ENCODE measurements at places on chromosomes 2 and 18.
A peak's percentile ranks its signal among the peaks of the same experiment; 100 is the strongest.

DNA sequence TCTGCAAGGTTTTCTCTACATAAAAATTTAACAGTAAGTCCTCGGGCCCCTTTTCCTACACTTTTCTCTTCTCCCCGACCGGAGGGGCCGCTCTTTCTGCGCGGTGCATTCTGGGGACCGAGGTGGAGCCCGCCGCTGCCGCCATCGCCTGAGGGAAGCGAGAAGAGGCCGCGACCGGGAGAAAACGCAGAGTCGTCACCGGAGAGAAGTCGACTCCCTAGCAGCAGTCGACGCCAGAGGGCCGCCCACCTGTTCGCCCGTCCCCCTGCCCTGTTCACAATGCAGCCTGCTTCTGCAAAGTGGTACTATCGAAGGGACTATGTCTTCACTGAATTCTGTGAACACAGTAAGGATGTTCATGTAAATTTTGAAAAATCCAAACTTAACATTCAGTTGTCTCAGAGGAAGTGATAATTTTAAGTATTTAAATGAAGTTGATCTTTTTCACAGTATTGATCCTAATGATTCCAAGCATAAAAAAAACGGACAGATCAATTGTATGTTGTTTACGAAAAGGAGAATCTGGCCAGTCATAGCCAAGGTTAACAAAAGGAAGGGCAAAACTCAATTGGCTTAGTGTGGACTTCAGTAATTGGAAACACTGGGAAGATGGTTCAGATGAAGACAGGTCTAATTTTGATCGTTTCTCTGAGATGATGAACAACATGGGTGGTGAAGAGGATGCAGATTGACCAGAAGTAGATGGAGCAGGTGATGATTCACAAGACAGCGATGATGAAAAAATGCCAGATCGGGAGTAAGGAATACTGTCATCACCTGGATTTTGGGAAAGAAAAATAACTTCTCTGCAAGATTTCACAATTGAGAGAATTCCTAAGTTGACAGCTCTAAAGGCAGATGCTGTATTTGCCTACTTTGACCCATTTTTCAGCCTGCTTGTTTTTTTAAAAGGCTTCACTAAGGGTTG, 55.8 kb downstream of the ASXL2 start:
- DNase-seq = peak; percentile 36

- DNase-seq = no peak
Measured at GRCh38 chr2:101790416-101790815, 92.9 kb downstream of the MAP4K4 start.

DNA sequence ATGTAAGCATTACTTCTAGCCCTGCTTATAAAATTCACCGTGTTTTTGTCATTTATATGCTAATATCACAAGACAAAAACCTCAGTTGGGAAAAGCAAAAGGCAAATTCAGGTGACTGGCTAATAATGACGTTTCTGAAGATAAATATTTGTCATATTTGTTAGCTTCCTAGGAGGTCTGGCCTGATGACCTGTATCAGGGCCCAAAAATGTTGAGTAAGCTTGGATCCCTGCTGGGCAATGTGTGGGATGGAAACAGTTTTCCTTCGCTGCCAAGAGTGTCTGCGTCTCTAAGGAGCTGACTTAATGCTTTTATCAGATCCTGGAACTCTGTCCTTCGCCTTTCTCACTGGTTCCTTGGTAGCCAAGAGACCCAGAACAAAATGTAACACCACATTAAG, 230.1 kb upstream of the PXDN start:
- no peak for DNase-seq

- DNase-seq = no peak
Measured at GRCh38 chr2:98484121-98484557, 39.5 kb downstream of the INPP4A start.

- no peak for DNase-seq
Measured at GRCh38 chr2:135898234-135898786, 22.1 kb upstream of the MCM6 start.

GRCh38 chr2:26964446-26965130, 5.8 kb upstream of the MAPRE3 start:
- no peak for DNase-seq

DNA sequence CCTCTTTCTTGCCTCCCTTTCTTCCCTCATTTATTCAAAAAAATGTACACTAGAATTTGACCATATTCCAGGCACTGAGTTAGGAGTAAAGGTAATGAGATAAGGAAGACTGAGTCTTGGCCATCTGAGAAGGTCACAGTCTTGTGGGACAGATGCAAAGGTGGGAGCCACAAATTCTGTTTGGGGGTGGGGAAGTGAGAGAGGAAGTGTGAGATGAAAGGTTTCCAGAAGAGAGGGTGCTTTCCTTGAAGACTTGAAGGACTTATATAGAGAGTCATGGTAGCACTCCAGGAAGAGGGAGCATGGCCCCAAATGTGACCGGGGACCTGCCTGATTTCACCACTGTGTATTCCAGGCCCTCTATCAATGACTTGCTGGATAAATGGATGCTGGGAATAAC, 320.6 kb downstream of the LPIN1 start:
- DNase-seq = no peak

DNA sequence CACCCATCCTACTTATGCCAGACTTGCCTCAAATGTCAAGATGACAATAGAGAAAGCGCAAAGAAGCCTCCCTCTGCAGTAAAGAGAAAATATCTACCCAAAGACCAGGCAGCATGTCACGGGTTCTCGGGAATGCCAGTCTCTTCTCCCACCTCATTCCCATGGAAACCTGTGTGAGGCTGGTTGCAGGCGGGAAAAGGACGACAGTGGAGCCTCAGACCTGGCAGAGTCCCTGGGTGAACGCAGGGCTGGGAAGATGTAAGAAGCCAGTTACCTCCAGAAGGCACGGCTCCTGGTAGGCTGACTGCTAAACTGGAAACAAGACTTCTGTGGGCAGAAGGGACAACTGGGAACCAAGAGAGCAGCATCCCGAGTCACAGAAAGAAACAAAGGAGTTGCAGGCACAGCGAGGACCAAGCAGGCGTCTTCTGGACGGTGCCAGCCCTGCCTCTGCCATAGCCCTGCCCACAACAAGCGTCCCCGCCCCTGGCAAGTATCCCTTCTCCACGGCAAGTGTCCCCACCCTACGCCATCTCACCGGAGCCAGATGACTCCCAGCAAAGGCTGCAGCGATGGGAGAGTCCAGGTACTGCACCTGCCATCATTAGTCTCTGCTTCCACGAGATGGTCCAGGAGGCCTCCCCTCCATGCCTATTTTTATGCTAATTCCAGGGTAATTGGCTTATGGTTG, 440.8 kb upstream of the MYT1L start:
- DNase-seq = no peak

DNA sequence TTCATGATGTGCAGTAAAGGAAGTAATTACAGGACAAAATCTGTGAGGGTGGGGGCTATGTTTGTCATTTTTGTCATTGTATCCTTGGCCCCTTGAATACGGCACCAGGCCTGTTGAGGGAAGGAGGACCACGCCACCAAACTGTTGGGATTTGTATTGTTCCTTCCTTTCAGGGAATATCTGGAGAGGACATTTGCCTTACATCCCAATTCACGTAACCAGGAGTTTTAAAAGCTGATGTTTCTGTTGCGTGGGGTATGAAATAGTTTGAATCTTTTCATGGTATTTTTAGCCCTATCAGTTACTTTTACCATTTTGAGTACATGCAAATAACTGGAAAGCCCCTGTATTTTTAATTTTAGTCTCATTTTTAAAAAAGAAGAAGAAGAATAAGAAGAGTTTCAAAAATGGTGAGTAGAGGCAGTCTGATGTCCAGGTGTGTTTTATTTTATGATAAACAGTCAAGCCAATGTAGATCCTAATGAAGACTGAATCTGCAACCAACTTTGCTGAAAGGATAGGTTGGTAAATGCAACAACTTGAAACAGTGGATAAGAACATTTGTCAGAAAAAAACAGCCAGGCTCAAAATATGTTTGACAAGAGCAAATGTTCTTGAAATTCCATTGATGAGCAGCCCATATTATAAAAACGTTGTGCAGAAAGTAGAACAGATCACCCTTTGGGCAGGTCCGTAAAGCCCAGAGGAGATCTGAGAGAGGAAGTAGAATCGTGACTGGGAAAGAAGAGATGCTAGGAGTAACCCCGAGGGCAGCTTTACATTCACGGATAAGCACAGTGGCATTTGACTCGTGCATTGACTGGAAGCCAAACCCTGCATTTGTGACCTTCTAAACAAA, 54.5 kb downstream of the RASGRP3 start:
- no peak for DNase-seq

DNA sequence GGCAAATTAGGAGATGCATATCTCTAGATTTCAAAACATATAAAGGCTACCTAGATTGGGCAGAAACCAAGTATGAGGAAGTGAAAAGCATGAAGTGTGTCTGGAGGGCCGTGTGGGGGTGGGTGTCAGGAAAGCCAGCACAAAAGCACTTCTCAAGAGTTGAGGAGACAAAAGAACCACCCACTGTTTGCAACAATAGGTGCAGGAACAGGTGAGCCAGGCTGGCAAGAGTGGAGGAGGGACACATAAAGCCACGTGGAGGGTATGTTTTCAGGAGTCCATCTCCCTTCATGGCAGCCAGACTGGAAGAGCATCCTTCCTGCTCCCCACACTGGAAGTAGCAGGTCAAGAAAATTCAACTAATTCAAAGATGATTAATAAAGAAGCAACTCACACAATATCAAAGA, 96.4 kb downstream of the CERS6 start:
- no peak for DNase-seq

GRCh38 chr2:163849756-163850435, 114.1 kb upstream of the FIGN start:
- no peak for DNase-seq

GRCh38 chr2:64234150-64234549, 89.9 kb upstream of the PELI1 start:
- DNase-seq = no peak

GRCh38 chr2:96498021-96498431, 7.1 kb downstream of the NEURL3 start:
- DNase-seq = no peak

DNA sequence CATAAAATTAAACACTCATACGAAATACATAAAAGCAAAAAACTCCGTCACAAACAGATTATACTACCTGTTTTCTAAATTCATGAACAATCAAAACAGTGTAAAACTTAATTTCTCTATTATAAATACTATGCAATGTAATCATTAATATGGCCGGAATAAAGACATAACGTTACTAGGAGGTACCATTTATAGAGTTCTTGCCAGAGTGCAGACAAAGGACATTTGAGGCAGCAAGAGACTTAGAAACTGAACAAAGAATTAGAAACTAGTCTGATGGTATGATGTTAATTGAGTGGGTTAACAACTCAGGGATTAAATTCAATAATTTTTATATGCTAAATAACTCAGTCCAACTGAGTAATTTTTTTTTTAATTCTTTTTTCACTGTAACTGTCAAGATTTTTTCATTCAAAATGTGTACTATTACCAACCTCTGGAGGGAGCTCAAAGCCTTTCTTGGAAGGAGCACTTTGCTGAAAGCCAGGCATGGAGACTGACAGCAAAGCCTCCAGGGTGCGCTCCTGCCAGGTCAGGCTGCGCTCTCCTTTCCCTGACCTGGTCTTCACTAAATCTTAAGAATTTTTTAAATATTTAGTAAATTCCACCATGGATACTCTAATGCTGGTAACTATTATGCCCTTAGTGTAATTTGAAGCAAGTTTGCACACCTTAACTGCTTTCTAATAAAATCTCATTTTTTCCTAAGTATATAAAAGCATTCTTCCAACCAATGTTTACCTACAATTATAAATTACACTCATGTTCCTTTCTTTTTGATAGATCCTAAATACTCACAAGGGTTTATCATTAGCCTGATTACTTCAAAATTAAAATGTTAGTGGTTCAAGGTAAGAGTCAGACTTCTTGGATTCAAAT, 34.1 kb downstream of the WDR35 start:
- DNase-seq = no peak

GRCh38 chr18:45104049-45104395, 423.3 kb downstream of the SETBP1 start:
- DNase-seq = no peak

Measured in activated CD8-positive, alpha-beta memory T cell treated with anti-CD3 and anti-CD28 coated beads for 1 hour (primary cell).